ENCODE measurements at places on chromosomes 12 and 14.

DNA sequence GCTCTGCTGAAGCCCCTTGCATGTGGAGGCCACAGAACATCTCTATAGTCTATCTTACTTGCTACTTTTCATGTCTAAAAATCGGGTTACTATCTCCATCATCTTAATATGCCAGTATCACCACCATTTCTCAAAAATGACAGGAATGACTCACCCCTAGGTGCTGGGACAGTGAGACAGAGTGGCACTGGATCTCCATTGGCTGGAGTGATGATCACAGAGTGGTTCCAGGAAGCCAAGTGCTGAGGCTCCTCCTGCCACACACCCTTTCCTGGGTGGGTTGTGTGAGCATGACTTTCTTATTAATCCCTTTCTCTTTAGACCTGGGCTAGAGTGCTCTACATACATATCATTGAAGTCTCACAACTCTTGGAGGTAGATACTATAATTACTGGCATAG, 3.3 kb upstream of the ASCL1 start:
- DNase-seq = no peak

GRCh38 chr12:42760550-42760949, 171.0 kb upstream of the PRICKLE1 start:
- no peak for DNase-seq

GRCh38 chr14:73834261-73834625, 17.4 kb upstream of the PTGR2 start:
- DNase-seq = peak; percentile 27

DNA sequence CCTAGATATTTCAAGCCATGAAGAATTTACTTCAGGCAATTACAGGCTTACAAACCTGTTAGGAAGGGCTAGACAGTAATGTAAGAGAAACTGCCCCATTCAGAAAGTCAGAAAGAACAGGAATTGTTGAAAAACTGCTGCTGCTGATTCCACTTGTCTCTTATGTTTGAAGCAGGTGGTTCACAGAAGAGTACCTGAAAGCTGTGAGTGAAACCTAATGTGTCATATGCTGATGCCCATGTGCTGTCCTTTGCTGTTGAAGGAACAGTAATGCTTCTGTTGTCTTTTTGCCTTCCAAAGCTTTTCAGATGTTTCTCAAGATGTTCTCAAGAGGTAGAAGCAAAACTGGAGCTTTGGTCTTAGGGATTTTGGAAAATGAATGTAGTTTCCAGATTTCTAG, 39.0 kb downstream of the MNAT1 start:
- DNase-seq = no peak

DNA sequence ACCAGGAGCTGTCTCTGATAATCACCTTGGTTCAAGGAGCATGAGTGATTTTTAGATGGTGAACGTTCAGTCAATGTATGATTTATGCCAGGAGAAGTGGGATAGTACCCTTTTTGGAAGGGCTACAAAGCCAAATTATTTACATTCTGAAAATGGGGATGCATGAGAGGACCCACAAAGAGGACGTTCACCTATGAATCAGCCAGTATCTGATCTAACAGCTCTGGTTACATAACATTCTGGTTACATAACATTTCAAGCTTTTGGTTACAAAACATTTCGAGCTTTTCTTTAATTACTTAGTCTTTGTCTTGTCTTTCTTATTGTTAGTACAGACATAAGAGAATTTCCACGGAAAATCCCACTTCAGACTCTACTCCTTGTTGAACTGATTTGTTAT, 68.8 kb downstream of the SLCO1A2 start:
- DNase-seq = no peak

DNA sequence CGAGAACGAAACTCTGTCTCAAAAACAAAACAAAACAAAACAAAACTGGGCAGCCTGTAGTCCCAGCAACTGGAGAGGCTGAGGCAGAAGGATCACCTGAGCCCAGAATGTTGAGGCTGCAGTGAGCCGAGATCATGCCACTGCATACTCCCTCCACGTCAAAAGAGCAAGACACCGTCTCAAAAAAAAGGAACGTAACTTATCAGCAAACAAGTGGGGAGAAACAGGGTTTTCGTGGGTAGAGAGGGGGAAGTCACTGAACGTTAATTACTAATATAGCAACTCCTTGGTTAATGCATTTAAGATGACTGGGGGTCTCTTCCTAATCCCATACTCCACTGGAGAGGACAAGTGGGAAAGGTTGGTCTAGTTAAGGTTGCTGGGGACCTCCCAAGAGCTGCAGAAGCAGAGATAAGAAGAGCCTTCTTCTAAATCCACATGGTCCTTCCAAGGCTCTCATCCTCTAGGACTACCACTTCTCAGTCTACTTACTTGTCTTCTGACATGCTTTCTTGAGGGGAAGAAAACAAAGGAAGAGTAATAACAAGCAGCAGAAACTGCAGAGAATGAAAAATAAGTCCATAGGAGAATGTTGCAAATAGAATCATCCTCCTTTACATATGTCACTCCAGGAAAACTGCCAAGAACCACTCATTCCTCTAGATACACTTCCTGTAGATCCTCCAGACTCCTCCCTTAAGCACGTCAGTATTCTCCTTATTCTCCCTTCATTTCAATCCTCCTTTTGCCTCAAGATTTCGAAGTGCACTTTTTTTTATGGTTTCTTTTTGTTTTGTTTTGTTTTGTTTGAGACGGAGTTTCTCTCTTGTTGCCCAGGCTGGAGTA, 5.8 kb downstream of the NUMB start:
- peak; percentile 79 for DNase-seq

- DNase-seq = peak; percentile 99
These were observed 78.7 kb downstream of the LRRC74A start for GRCh38 chr14:76904740-76905569.

- peak; percentile 47 for DNase-seq
These were observed 36.9 kb upstream of the DCN start for GRCh38 chr12:91219511-91219910.

GRCh38 chr14:73365727-73366126, 92.6 kb downstream of the NUMB start:
- no peak for DNase-seq

DNA sequence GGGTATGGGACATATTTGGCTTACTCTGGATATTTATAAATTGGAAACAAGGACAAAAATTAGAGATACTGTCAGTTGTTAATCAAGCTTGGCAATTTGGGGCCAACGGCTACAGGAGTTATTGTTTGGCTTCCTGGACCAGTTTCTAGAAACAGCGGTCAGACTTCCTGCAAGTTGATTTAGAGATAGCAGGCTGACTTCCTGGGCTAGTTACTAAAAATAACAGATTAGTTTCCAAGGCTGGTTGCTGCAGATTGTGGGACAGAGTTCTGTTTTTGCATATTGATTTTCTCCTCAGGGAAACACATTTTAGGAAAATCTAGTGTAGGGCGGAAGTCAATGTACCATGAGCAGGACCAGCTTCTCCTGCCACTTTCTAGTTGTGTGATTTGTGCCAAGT, 144.0 kb upstream of the TMPO start:
- DNase-seq = peak; percentile 35

- no peak for DNase-seq
These were observed 972 bp upstream of the DDX47 start for GRCh38 chr12:12812174-12812573.

DNA sequence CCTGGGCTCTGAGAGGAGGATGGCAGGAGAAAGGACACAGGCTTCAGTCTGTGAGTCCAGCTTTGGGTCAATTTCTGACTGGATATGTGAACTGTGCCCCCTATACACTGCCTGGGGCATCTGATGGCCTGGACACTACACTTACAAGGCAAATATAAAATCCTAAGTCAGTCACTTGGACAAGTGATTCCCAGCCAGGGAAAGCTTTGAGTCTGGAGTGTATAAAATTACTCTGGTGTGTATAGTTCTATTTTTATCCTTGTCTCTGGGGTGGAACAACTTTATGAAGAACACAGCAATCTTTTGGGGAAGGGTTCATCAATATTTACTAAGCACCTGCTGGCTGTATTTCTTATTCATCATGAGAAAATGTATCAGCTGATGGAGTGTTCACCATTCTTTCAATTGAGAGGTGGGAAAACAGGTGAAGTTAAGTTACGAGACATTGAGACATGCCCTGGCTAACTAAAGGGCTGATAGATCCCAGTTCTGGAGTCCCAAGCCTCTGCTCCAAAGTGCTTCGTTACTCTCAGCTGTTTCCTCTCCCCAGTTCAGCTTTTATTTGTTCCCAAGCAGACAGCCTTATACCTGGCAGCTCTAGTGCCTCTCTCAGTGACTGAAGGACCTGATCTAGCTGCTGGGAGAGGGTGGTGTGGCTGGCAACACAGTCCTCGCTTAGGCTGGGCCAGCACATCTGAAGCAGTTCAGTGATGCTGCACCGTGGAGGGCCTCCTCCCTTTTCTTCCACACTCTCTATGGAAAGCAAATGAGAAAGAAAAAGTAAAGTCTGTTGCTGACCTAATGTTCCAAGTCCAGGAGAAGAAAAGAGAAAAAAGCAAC, 30.9 kb downstream of the ZFYVE26 start:
- DNase-seq = no peak

- no peak for DNase-seq
These were observed 307.6 kb upstream of the FBXO33 start for GRCh38 chr14:39739796-39740195.

- DNase-seq = no peak
These were observed 53.2 kb downstream of the GOLGA5 start for GRCh38 chr14:92847278-92847677.

- DNase-seq = no peak
These were observed 29.0 kb downstream of the NCOR2 start for GRCh38 chr12:124538194-124539082.

GRCh38 chr14:75301666-75302325, 23.2 kb downstream of the FOS start:
- DNase-seq = no peak

GRCh38 chr12:6553051-6553868, 2.6 kb downstream of the IFFO1 start:
- DNase-seq = peak; percentile 98

DNA sequence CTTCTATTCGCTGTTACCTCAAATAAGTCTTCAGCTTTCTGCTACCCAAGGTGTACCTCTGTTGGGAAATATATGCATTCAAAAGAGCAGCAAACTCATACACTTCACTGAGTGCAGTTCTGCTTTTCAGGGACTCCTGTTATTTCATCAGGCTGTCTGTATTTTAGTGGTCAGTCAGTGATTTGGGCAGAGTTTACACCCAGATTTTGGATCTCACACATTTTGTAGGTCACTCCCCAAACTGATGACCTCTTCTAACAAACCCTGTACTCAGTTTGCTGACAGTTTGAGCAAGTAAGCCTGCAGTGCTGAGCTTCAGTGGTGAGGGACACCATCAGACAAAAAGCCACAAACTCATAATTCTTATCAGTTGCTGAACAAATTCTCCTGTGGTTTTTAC, 8.2 kb upstream of the WASHC4 start:
- DNase-seq = no peak

- DNase-seq = no peak
These were observed 319.4 kb downstream of the SYT1 start for GRCh38 chr12:79183926-79184325.

DNA sequence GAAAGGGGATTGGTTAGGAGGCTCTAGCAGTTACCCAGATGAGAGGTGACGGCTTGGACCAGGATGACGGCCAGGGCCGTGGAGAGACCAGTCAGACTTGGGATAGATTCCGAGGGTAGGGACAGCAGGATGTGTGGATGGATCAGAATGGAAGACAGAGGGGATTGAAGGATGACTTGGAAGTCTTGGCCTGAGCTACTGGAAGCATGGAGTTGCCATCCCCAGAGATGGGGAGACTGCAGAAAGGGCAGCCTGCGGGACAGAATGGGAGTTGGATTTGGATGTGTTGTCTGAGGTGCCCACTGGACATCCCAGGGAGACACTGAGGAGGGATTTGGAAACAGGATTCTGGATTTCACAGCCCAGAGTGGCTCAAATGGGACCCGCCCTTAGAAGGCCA, 102.3 kb downstream of the CALM1 start:
- DNase-seq = no peak

GRCh38 chr12:1820896-1821291, 529 bp downstream of the LRTM2 start:
- no peak for DNase-seq

- no peak for DNase-seq
These were observed 194.6 kb downstream of the ERC1 start for GRCh38 chr12:1185460-1186182.

DNA sequence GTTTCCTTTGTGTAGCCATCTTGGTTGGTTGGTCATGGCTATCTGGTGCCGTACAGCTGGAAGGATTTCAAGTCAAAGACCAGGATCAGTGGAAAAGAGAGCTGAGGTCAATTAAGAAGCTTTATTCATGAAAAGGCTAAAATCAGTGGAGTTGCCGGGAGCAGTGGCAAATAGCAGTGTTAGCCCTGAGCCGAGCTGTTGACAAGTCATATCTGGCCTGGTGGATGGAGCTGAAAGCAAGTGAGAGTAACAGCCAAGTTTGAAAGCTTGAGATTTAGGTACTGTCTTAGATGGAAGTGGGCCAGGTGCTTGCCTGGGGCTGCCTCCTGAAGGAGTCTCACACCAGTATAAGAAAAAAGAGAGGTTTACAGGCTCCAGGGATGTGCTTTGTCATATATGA, 9.0 kb downstream of the BATF start:
- no peak for DNase-seq

GRCh38 chr14:99280852-99281251, 8.9 kb upstream of the BCL11B start:
- no peak for DNase-seq

DNA sequence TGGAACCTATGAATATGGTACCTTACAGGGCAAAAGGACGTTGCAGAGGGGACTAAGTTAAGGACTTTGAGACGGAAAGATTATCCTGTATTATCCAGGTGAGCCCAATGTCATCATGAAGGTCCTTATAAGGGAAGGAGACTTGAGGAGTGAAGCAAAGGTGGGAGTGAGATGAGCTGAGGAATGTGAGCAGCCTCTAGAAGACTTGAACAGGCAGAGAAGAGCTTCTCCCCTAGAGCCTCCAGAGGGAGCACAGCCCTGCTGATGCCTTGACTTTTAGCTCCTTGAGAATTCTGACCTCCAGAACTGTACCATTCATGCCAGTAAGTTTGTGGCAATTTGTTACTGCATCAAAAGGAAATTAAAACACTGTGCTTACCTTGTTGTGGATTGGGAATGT, 41.8 kb upstream of the DCD start:
- DNase-seq = no peak

DNA sequence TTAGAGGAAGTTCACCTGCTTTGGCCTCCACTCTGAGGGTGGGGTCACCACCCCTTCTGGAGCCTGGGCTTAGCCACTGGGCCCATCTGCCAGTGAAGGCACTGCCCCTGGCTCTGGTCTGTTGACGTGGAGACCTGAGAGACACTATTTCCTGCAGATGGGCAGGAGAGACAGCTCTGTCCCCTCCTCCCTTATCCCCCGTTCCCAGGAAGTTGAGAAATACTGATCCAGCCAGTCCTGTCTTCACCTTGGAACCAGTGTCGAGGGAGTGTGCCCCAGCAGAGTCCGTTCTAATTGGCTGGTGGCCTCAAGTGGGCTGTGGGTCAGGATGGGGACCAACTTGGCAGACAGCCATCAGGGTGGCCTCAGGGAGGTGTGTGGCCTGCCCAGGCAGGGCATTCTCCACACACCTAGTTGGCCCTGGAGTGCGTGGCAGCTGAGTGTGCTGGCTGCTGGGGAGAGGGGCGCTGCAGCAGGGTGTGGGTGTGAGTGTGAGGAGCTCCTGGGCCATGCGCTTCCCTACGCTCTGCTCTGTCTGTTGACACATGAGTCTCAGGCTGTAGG, 25.4 kb downstream of the CLSTN3 start:
- no peak for DNase-seq

GRCh38 chr14:85529803-85530574, at the start of gene FLRT2:
FLRT2 (plus strand) TSS chr14:85530144; CDS start chr14:85621515, 91,371 bp downstream.
- DNase-seq = peak; percentile 76

Data from RPMI7951 (cell line).